Fibroblast of mammary gland (primary cell): ENCODE measurements at places on chromosomes 1 and 21.

GRCh38 chr1:78440381-78440793 lies 50.4 kb upstream of the PTGFR start:
- peak; percentile 82 for DNase-seq

GRCh38 chr1:12593621-12594066 lies 24.4 kb downstream of the DHRS3 start:
- peak; percentile 62 for DNase-seq

DNA sequence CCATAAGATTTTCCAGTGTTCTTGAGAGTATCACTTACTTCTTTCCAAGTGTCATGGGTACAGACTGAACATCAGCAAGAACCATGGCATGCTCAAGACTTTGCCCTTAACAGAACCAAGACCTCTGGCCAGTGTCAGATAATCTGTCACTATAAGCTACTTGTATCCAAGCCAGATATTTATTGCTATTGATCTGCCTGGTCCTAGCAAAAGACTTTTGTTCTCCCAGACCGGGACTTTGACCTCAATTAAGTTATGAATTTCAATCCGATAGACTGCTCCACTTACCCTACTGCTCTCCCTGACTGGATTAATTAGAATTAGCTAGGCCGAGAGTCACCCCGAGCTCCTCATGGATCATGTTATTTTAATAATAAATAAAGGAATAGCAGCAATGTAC lies 129.6 kb downstream of the ACBD6 start:
- DNase-seq = no peak

DNA sequence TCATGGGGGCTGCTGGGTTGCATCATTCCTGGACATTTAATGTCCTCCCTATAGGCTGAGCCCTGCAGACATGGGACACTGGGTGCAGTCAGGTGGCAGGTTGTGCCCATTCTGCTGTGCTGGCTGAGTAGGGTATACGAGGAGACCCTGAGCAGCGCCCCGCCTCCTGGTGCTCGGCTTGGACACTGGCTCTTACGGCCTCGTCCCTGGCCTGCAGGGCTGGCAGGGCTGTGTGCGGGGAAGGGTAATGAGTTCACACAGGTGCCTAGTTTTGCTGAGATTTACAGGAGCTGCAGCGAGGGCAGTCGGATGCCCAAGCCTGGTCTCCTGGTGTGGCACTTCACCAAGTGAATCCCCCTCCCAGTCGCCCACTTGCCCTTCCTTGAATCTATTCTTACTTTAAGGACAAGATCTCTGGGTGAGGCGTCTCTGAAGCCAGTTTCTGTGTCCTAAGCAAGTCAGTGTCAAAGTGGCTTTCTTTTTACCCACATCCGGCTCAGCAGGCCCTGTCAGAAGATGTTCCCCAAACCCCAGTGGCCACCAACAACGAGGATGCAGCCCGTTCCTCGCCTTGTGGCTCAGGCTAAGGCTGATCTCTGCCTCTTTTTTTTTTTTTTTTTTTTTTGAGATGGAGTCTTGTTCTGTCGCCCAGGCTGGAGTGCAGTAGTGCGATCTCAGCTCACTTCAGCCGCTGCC lies 73.2 kb downstream of the MAN1C1 start:
- no peak for DNase-seq

DNA sequence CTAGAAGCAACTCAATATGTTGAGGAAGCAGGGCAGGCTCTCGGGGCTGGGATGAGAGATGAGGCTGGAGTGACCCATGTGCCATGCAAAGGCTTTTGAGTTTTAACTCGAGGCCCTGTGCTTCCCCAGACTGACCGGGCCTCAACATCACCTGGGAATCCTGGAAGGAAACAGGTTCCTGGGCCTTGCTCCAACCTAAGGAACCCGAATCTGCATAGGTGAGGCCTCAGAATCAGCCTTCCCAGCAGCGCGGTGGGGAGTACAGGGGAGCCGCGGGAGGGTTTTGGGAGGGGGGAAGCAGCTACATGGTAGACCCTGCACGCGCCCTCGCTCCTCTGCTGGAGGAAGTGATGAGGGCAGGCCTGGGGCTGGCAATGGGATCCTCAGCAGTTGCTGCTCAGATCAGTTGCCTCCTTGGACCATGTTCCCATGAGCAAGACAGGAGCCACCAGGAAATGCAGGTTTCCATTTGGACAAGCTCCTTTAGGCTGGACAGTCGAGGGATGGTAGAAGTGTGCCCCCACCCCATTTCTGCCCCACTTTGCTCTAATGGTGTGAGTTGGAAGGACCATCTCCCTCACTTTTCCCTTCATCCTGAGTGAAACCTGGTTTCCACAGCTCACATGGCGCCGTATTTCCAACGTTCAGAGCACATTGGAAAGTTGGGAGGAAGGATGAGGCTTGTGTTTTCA lies 4.5 kb upstream of the KIAA1614 start:
- DNase-seq = no peak

- no peak for DNase-seq
Observed at GRCh38 chr1:118486199-118486598, 301.2 kb upstream of the SPAG17 start.

GRCh38 chr1:84107955-84108354 lies 36.1 kb upstream of the PRKACB start:
- DNase-seq = no peak

- no peak for DNase-seq
Observed at GRCh38 chr1:171472183-171472647, 13.1 kb upstream of the PRRC2C start.

GRCh38 chr1:27773826-27774445 lies 917 bp downstream of the STX12 start:
- peak; percentile 29 for DNase-seq

GRCh38 chr1:16254263-16254928 lies 17.4 kb upstream of the CPLANE2 start:
- peak; percentile 33 for DNase-seq

DNA sequence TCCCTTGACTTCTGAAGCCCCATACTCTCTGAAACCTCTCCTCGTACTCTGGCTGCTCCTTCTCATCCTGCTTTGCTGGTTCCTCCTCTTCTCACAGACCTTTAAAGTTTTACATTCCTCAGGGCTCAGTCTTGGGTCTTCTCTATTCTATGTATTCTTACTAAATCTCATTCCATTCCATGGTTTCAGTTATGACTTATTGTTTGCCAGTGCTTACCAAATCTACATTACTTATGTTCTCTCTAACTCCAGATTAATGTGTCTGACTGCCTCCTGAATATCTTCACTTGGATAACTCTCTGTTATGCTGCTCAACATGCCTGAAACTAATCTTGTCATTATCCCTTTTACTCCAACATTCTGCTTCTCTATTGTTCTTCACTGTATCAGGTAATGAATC lies 5.4 kb upstream of the SLC35D1 start:
- peak; percentile 43 for DNase-seq

GRCh38 chr1:228860911-228861831 lies 125.9 kb downstream of the RHOU start:
- peak; percentile 83 for DNase-seq

- DNase-seq = peak; percentile 22
Observed at GRCh38 chr1:60423146-60423780, 349.7 kb upstream of the C1orf87 start.

DNA sequence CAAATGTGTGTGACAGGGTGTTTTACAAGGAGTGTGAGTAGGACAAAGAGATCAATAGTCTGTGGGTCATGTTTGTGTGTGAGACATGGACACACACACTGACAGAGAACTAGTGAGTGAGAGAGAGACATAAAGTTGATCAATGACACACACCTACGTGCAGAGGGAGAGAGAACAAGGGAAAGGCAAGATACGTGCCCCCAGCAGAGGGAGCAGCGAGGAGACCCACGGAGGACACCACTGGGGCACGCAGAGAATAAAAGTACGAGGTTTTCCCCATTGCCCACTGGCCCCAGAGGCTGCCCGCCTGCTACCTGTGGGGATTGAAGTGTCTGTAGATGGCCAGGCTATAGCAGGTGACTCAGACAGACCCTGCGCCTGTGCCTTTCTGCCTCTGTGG lies 130.2 kb upstream of the CSF3R start:
- no peak for DNase-seq

GRCh38 chr21:37088186-37088735 lies 15.2 kb downstream of the TTC3 start:
- DNase-seq = peak; percentile 41

DNA sequence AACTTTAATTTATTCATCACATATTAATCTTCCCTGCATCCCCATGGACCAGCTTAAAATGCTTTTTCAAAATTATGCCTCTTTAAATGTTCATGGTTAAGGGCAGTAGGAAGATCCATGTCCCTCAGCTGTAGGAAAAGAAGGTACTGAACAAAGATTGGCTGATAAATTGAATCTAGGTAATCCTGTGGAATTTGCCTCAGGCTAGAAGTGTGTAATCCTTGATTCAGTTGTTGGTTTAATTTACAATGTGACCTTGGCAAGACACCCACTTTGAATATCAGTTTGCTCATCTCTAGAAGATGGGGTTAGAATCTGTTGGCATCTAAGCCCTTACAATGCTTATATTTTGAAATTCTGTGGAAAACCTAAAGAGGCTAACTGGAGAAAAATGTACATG lies 6.1 kb downstream of the TTC4 start:
- no peak for DNase-seq

GRCh38 chr1:36772647-36773495 lies 261.4 kb downstream of the GRIK3 start:
- DNase-seq = no peak

- DNase-seq = no peak
Observed at GRCh38 chr1:222732216-222733159, 4.5 kb upstream of the FAM177B start.

- DNase-seq = peak; percentile 73
Observed at GRCh38 chr1:32761253-32761877, 55.8 kb downstream of the YARS1 start.

- no peak for DNase-seq
Observed at GRCh38 chr1:67317803-67318202, 10.1 kb downstream of the IL12RB2 start.

- no peak for DNase-seq
Observed at GRCh38 chr21:45413922-45414321, 9.0 kb downstream of the COL18A1 start.

- peak; percentile 67 for DNase-seq
Observed at GRCh38 chr1:201710632-201711597, 118.0 kb upstream of the IPO9 start.

- peak; percentile 59 for DNase-seq
Observed at GRCh38 chr1:41830726-41831125, 88.0 kb downstream of the HIVEP3 start.

DNA sequence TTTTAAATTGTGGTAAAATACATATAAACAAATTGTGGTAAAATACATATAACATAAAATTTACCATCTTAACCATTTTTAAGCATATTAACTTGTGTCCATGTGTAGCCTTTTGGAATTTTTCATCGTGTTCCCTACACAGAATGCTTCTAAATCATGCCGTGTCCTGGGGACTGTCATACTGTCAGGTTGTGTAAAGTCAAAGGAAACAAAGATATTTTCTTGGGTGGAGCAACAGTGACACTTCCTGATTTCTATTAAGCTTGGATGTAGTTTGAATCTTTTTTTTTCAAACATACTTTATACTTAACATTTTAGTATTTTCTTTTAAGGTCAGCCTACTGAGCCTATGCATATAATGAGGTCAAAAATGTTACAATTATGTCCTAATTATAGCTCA lies 32.3 kb downstream of the DOP1B start:
- DNase-seq = no peak

DNA sequence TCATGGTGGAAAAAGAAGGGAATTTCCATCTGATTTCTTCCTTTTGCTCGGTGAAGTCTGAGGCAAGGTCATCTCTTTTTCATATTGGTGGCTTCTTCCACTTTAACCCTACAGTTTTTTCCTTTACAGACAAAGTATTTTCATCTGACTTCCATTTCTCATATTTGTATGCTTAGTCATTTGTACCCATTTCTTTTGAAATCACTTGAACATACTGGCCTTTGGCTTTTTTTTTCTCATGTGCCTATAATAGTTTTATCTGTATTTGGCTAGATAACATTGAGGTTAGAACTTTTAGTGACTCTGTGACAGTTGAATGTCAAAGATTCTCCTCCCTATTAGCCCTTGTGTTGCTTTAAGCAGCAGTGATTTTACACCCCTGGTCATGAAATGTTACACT lies 27.7 kb downstream of the IL12RB2 start:
- no peak for DNase-seq

GRCh38 chr1:234926559-234927311 lies 201.9 kb downstream of the TOMM20 start:
- DNase-seq = no peak

DNA sequence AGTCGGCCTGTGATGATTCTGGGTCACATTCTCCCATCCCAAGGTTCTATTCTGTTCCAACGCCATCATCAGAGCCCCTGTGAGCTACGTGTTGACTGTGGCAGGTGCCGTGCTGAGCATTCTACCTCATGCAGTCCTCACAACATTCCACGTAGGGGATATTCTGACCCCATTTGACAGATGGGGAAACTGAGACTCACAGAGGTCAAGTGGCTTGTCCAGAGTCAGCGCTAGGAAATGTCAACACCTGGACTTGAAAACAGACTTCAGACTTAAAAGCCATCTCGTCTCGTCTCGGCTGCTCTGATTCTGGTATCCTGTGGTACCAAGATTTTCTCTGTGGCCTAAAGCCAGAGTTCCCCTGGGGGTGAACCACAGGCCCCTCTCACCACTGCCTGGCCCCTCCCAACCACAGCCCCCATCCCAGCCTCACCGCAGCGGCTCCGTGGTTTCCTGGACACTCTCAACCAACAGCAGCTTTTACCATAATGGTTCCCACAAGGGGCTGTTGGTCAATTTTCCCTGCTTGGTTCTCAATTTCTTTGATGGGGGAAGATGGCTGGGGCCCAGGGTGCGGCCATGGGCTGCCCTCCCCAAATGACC lies 39.6 kb downstream of the SDC3 start:
- no peak for DNase-seq

DNA sequence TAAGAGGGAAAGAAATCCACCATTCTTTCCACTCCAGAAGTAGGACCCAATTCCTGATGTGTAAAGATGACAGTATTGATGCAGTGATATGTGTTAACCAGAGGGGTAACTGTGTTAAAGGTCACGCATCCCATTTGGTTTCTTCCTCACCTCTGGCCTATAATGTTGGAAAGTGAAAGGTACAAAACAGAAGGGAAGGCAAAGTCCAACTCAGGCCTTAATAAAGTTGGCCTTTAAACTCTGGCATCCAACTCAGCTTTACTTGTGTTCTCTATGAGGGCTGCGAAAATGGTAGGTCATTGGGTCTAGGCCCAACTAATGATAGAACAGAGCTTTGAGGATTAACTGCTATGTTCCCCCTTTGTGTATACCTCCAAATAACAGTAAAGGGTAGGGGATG lies 17.9 kb downstream of the CYP2J2 start:
- no peak for DNase-seq

DNA sequence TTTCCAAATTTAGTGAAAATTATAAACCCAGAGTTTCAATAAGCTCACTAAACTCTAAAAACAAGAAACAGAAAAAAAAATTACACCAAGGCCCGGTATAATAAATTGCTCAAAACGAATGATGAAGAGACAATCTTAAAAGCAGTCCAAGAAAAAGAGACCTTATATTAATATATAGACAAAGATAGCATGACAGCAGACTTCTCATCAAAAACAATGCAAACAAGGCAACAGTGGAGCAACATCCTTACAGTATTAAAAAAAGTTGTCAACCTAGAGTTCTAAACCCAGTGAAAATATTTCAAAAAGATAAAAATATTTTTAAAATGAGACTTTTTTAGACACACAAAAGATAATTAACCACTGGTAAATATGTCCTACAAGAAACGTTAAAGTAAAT lies 46.7 kb downstream of the KIFAP3 start:
- DNase-seq = peak; percentile 11
